ENCODE measurements at places on chromosomes 4 and X. TPM values are rescaled to one million over a fixed set of nuclear protein-coding genes. Genes with fewer than 3 reads are reported as not detected.

Gene SMR3A
- not detected for polyA plus RNA-seq

Gene GLRA2
- not detected for polyA plus RNA-seq

Gene OCIAD2
- 142 TPM for polyA plus RNA-seq

Gene RAB39B
- 5.2 TPM for polyA plus RNA-seq

Gene MTTP
- polyA plus RNA-seq: not detected

Gene RHOXF1
- not detected for polyA plus RNA-seq

Gene WDR44
- polyA plus RNA-seq: 4.6 TPM

Gene ANKRD17
- polyA plus RNA-seq: 9.6 TPM

Gene WFS1
- polyA plus RNA-seq: 6.4 TPM

Gene CSN1S1
- polyA plus RNA-seq: not detected

Gene SLIT2
- polyA plus RNA-seq: not detected

Gene ASIC5
- not detected for polyA plus RNA-seq

Gene NSUN7
- 1.1 TPM for polyA plus RNA-seq

Gene ADRA2C
- not detected for polyA plus RNA-seq

Gene CT45A5
- not detected for polyA plus RNA-seq

Gene STATH
- not detected for polyA plus RNA-seq

Gene IRS4
- polyA plus RNA-seq: not detected

Gene XAGE1A
- not detected for polyA plus RNA-seq

Gene OPHN1
- polyA plus RNA-seq: not detected

Gene NCAPG
- polyA plus RNA-seq: 1.2 TPM

Gene SLC7A11
- polyA plus RNA-seq: 0.04 TPM

Gene ARHGEF9
- polyA plus RNA-seq: 5.2 TPM

Gene GAGE2A
- polyA plus RNA-seq: not detected

Gene PRKG2
- polyA plus RNA-seq: 0.99 TPM

Gene REST
- polyA plus RNA-seq: 114 TPM

Gene PGAM4
- not detected for polyA plus RNA-seq

Gene GPR119
- polyA plus RNA-seq: not detected

Data from IgD-negative memory B cell (primary cell).